ENCODE measurements at places on chromosomes 3 and 15.

- no peak for DNase-seq
These were observed 75.6 kb upstream of the CACNA2D3 start for GRCh38 chr3:54046641-54047214.

- DNase-seq: no peak
These were observed 7.0 kb upstream of the RNF111 start for GRCh38 chr15:58980351-58980939.

DNA sequence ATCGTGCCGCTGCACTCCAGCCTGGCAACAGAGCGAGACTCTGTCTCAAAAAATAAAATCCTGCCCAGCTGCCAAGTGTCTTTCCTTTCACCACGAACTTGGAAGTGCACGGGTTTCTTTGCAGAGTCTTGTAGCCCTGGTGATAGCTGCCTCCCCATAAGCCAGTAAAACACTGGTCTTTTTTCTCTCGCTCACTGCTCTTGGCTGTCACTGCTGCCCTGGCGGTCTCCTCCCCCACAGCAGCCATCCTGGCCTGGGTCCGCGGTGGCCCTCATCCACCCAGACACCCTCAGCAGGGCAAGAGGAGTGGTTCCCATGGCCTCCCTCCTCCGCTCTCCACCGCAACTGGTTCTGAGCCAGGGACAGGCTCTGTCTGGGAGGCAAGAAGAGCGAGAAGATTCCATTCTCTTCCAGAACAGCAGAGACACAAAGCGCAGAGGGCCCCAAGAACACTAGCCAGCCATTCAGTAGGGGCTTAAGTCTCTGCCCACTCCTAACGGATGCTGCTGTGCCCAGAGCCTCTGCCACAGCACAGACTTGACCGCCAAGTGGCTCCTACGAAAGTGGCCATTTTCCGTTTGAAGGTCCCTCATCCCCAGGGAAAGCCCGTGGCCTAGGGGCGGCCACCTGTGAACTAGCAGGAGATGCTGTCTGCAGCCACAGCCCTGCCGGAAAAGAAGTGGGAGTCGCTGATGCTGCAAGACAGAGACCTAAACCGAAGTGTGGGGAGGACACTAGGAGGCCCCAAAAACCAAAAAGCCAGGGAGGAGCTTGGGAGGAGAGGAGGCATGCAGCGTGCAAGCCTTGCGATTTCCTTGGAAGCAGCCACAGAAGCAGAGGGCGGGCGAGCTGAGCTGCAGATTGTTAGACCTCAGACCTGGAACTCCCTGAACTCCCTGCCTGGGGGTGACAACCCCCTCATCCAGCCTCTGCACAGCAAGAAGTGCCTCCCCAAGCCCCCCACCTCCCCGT lies 44.1 kb downstream of the KLHL25 start:
- DNase-seq: peak; percentile 56

- no peak for DNase-seq
These were observed 382.9 kb downstream of the GABRG3 start for GRCh38 chr15:27353856-27354255.

GRCh38 chr3:17979911-17980310 lies 237.5 kb upstream of the TBC1D5 start:
- no peak for DNase-seq

DNA sequence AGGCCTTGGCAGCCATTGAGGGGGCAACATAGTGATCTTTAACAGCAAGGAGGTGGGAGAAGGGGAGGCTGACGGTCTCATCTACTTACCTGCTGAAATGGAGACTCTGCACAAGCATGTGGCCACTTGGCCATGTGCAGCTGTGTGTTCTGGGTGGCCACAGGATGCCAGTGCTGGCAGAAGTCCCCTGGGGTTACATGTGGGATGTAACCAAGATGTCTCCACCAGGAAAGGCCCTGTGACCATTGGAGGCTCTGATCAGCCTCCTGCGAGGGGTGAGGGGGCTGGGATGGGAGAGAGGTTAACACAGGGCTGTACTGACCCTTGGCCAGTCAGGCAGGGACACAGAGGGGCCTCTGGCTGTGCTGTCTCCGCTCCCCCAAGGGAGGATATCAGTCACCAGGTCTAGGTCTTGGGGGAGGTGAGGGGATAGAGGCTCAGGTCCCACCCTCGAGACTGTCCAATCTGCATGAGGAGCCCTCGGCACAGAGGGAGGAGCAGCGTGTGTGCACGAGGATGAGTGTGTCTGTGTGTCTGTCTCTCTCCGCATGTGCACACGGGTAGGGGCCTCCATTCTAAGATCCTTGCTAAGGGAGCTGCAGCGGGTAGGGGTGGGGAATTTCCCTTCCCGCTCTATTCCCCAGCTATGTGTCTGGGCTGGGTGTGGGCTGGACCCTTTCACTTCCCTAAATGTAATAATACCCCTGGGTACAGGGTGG lies 19.5 kb downstream of the PRKCD start:
- no peak for DNase-seq

DNA sequence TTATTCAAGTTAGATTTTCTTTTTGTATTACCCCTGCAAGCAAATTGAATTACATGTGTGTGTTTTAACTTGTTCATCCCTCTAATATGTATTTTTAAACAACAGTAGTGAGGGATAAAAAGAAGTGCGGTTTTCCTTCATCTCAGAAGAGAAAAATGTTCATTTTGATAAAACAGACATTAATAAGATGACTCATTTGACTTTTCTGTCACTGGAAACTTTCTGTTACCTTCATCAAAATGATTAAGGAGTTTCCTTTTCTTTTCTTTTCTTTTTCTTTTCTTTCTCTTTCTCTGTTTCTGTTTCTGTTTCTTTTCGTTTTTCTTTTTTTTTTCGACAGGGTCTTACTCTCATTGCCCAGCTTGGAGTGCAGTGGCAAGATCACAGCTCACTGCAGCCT lies 53.0 kb downstream of the ECT2 start:
- DNase-seq: no peak

- no peak for DNase-seq
These were observed 3.6 kb downstream of the OTOL1 start for GRCh38 chr3:161500068-161500796.

DNA sequence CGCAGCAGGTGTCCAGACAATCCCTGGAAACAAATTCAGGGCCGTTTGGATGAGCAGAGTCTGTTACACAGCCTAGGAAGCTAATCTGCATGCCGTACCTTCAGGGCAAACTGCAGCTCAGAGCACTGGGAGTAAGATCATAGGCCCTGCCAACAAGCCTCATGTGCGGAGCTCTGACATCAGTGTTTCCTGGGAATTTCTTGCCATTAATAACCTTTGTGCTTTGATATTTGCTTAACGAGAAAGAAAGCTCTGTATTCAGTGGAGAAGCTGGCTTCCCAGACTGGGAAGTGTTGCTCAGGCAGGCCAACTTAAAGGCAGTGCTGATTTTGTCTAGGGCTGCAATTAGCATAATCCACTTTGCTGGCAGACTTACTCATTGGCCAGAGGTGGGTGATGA lies 116.1 kb upstream of the KLHL25 start:
- DNase-seq: no peak

GRCh38 chr3:153311541-153311940 lies 149.5 kb downstream of the RAP2B start:
- no peak for DNase-seq

- no peak for DNase-seq
These were observed 16.1 kb downstream of the CLEC3B start for GRCh38 chr3:45042162-45042561.

- no peak for DNase-seq
These were observed 74.6 kb downstream of the ARRDC4 start for GRCh38 chr15:98035134-98035533.

DNA sequence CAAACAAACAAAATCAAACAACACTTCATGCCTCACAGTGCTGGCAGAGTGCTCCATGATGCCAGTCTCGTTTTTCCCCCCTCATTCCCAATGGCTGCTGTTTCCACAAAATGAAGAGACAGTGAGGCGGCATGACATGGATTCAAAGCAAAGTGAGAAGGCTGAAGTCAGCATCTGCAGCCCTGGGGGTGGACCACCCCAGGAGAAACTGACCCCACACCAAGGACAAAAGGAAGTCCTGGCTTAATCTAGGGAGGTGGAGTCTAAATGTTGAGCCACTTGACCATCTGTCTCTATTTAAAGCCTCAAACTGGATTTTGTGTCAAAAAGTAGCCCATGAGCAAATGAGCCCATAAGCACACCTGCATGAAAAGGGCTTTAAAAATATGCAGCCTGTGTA lies 151.2 kb upstream of the RORA start:
- DNase-seq: no peak

GRCh38 chr3:14261229-14261628 lies 82.6 kb downstream of the LSM3 start:
- peak; percentile 89 for DNase-seq

DNA sequence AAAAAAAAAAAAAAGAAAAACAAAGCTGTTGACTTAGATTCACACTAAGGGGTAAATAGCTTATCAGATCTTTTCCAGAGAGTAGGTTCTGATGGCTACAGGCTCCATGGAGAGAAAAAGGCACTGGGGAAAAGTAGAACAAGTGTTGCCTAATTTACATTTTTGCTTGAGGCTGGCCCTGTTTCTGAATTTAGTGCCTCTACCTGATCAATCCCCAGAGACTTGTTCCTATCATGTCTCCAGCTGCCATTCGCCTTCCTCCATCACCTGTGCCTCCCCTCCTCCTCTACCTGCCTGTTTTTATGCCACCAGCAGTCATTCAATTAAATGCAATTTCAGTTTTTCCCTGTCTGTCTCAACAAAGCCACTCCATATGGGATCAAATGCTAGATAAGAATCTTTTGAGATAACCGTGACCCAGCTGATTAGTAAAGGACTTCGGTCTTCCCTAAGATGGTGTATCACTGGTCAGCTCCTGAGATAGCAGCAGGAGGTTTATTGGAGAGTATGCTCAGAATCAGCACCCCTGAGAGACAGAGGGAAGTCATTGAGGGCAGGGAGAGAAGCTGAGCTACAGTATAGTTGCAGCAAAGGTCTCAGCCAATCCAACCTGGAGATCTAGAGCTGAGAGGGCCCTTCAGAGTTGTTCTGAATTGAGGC lies 88.1 kb upstream of the GADL1 start:
- DNase-seq: no peak

DNA sequence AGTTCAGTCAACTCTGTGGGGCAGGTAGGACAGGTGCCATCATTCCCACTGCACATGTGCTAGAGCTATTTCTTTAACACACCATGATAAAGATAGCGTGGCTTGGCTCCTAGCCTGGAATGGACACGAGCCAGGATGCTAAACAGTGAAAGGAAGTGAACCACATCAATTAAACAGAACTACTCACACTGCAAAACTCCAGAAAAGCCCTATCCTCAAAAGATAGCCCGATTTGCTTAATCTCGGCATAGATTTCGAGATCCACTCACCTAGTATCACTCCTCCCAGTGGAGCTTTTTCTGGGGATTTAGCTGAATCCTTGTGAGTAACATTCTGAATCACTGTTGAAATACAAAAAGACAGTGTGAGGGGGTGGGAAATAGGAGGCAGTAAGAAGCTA lies 118.0 kb downstream of the ABI3BP start:
- no peak for DNase-seq

GRCh38 chr3:101300073-101300472 lies 20.3 kb downstream of the IMPG2 start:
- DNase-seq: peak; percentile 51

DNA sequence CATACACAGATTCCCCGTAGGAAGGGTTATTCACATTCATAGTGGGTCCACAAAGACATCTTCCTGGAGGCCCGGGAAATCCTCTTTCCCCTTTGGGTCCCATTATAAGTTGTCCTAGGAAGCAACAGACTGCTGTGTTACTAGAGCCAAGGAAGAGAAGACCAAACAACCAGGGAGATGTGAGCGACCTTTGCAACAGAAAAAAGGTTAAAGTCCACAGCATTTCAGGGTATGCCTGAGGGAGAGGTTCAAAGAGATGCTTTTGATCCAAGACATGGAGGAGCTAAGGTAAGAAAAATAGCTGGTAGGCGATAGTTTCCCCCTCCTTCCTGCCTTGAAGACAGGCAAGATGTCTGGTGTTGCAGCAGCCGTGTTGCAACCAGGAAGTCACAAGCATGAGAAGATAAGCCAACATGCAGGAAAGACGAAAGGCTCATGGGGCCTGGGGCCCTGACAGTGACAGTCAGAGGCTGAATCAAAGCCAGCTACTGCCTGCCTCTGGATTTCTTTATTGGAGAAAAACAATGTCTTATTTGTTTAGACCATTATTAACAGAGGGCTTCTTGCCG lies 30.9 kb downstream of the EAF1 start:
- no peak for DNase-seq

DNA sequence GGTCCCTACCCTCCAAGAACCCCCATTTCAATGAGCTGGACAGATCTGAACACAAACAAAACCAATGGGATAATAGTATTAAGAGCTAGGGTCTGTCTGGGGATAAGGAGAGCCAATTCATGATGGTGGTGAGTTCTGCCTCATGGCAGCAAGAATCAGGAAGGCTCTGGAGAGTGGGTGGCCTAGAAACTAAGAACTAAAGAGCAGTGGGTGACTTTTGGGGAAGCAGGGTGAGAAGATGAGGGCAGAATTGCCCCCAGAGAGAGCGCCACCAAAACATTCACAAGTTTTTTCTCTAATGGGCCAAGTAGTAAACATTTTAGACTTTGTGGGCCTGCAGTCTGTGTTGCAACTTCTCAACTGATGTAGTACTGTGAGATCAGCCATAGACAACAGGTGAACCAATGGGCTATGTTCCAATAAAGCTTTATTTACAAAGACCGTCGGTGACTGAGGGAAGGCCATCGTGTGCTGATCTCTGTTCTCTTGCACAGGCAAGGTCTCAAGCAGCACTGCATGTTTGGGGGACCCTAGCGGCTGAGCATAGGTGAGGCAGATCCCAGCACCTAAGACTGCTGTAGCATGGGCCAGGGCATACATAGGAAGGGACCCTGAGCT lies 225.5 kb upstream of the ST8SIA2 start:
- no peak for DNase-seq

DNA sequence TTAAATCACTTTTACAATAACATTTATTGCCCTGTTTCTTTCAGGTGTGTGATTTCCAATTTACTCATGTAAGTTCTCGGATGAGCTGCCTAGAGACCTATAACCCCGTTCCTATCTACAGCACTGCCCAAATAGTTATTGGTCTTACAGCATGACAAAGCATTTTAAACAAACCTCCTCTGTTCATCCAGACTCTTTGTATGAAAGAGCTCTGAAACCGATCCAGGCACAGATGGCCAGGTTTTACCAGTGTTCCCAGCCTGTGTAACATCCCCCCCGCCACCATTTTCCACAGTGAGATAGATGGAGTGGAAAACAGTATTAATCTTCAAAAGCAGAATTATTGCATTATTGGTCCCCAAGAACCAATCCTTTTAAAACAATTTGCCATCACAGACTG lies 59.0 kb upstream of the SPTSSB start:
- DNase-seq: no peak

Measured in ecto neural progenitor cell (in vitro differentiated cells).